Substantia nigra (tissue), 51 donors: ENCODE measurements at places on chromosomes 6 and 20.

DNA sequence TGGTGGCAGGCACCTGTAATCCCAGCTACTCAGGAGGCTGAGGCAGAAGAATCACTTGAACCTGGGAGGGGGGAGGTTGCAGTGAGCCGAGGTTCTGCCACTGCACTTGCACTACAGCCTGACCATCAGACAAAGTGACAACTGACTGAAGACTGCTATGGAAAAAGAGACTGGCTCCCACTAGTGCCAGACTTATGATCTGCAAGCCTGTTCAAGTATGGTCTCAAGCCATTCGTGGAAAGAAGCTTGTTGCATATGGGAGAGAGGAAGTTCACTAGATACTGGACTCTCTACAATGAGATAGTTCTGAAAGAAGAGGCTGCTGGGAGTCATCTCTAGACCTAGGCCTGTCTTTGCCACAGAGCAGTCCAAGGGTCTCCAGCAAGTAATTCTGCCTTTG, 26.7 kb downstream of the MDN1 start:
- no peak for DNase-seq

DNA sequence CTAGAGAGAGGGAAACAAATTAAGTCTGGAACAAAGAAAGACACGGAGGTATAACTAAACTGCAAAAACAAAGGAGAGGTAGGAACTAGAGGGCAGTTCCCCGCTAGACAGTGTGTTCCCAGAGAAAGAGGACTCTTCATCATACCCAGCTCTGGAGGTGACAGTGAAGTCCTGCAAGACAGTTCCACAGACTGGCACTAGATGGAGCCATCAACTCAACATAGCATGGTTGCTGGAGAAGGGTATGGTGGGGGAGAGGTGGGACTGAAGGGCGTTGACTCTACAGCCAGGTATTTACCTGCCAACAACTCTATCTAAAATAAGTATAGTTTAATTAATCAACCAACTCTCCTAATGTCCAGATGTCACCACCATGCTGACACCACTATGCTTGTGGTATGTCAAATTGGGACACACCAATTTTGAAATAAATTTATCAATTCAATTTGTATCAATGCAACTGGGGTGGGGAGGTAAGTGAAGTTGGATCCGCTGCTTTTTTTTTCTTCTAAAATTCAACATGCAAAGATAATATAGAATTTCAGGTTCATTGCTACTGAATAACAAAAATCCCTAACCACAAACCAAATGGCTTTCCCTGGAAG, 9.7 kb downstream of the BACH2 start:
- DNase-seq: peak; percentile 1

GRCh38 chr6:167746390-167746907, 80.3 kb upstream of the AFDN start:
- DNase-seq: no peak

DNA sequence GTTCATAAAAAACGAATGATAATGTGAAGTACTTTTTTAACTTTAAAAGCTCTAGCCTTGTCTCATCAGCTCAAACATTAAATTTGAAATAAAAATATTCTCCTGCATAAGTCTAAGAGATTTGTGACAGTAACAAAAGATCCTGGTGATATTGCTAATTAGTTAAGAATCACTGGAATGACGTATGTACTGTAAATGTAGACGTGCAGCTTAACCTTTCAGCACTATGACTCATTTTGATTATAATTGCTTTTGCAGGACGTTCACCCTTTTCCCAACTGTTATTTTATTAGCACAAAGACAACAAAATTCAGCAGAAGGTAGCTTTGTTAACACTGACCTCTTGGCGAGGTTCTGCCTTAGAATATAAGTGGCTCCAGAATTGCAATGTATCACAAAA, 68.6 kb downstream of the TENT5A start:
- DNase-seq: no peak

- DNase-seq: no peak
These were observed 58.2 kb upstream of the POLR1H start for GRCh38 chr6:30002871-30003270.

- no peak for DNase-seq
These were observed 15.6 kb upstream of the GCNT2 start for GRCh38 chr6:10505529-10505928.

DNA sequence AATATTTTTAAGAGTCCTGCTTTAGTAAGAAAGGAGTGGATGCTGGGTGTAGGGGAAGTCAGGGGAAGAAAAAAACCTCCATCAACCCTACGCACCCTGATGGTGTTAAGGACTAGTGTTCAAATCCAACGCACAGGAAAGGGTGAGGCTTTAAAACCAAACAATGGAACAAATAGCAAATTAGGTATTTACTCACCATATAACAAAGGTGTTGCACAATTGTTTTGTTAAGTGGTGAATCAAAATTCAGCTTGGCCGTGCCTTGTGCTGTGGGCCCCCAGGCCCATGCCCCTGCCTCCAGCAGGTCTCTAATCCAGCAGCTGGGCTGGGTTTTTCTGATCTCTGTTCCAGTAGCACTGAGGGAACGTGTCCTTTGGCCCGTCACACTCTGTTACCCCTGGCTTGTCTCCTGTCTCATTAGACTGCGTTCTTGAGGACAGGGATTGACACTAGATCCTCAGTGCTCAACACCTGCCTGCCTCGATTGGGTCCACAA, 11.8 kb downstream of the FAM83D start:
- DNase-seq: no peak

DNA sequence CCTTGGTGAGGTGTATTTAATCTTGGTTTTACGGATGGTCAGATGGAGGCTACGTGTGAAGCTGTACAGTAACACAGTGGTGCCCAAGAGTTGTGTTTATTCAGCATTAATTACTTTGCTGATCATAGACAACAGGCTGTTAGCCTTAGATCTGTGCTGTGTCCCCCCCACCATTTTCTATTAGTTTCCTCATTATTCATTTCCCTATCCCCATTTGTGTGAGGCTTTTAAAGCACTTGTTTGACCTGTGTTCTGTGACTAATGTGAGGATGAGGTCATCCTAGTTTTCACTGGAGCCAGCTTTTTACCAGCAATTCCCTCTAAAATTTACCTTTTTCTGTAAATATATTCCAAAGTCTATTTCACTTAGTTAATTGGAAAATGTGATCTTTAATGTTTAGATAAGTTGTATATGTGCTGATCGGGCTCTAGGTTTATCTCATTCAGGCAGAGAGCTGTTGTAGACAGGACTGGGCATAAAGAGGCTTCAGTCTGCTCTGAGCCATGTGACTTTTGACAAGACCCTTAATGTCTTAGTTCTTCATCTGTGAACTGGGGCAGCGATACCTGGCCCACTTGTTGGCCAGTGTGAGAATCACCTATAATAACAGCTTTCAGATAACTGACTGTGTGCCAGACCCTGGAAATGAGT, 8.4 kb downstream of the MAPRE1 start:
- DNase-seq: no peak

DNA sequence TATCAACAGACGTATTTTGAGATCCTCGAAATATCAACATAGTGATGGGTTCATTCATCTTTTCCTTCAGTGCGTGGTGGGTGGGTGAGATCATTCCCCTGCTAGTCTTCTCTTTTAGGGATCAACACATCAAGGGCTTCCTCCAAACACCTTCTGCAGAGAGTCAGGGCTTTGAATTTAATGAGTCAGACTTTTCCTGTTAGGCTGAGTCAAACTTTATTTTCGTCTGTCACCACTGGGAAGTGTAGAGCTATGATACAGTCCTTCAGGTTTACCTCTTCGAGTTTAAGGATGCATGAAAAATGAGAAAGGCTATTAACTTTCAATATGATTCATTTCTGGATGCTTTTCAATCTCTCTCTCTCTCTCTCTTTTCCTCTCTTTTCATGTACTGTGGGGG, 189.1 kb downstream of the BMP2 start:
- no peak for DNase-seq

DNA sequence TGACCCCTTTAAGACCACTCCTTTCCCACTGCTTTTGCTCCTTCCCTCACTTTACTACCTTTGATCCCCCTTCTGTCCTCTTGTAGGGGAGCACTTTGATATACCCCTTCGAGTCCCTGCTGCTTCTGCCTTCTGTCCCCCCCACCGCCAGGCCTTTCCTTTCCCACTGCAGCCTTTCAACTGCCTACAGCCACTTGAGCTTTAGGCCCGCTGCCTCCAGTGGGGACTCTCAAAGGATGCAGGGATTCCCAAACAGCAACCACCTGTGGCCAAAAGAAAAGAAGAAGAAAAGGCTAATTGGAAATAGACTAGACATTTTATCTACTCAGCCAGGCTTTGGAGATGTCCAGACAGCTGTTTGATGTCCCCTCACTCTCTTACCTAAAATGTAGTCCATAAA, 77.0 kb upstream of the DTNBP1 start:
- no peak for DNase-seq

DNA sequence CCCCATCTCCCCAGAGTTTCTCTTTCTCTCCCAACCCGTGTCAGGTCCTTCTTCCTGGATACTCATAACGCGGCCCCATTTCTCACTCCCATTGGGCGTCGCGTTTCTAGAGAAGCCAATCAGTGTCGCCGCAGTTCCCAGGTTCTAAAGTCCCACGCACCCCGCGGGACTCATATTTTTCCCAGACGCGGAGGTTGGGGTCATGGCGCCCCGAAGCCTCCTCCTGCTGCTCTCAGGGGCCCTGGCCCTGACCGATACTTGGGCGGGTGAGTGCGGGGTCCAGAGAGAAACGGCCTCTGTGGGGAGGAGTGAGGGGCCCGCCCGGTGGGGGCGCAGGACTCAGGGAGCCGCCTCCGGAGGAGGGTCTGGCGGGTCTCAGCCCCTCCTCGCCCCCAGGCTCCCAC, at the start of gene HLA-F:
HLA-F (plus strand) TSS at position 173 of the 404 bp plus-strand sequence; CDS start at position 203, 30 bp downstream.
- DNase-seq: peak; percentile 52

DNA sequence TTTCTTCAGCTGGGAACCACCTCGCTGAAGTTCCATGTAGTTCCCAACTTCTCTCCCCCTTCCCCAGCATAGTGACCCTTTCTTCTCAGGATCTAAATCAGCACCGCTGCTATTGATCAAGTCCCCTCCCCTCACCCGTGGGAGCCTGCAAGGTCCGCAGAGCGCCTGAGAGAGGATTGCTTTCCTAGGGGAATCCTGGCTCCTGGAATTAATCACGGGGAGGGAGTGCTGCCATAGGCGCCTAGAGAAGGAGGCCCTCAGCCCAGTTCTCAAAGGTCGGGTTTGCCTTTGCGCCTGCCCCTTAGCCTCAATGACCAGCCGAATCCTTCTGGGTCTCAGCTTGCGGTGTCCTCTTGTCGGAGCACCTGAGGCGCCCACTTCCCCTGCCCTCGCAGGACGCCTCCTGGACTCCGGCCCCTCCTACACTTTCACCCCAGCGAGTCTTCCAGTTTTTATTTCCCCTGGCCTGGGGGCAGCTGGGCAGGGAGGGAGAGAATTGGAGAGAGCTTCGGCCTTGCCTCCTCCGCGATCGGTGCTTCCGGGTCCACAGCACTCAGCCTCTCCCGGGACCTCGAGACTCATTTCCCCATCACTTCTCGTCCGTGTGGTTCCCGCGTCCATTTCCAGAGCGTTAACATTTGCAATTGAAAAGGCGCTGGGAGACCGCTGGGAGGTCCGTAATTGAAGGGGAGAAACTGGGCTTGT, 3.1 kb upstream of the NKX2-2 start:
- DNase-seq: no peak

DNA sequence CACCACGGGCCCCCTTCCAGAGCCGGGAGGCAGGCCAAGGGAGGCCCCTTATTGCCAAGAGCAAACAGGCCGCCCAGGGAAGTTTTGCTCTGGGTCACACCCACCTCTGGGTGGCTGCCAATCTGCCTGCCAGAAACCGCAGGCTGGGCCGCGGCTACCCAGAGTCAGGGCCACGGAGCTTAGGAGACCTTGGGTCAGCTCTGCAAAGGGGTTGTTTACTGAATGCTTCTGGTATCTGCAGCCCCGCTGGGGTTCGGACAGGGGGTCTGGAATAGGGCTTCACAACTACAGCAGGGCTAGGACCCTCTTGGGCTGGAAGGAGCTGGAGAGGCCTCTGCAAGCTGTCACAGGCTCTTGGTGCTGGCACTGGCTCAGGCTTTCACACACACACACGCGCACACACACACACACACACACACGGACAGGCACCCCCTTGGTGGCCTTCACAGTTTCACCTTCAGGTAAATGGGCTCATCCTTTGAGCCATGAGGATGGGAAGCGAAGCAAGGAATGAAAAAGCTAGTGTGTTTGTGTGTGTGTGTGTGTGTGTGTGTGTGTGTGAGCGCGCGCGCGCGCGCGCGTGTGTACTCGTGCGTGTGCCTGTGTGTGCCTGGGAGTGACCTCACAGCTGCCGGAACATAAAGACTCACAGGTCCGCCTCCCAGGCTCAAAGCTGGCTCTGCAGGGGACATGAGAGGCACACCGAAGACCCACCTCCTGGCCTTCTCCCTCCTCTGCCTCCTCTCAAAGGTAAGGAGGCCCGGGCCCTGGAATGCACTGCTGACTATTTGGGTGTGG, at the start of gene CCN5:
CCN5 (plus strand) TSS at position 669 of the 798 bp plus-strand sequence; CDS start at position 691, 22 bp downstream.
- DNase-seq: peak; percentile 21

DNA sequence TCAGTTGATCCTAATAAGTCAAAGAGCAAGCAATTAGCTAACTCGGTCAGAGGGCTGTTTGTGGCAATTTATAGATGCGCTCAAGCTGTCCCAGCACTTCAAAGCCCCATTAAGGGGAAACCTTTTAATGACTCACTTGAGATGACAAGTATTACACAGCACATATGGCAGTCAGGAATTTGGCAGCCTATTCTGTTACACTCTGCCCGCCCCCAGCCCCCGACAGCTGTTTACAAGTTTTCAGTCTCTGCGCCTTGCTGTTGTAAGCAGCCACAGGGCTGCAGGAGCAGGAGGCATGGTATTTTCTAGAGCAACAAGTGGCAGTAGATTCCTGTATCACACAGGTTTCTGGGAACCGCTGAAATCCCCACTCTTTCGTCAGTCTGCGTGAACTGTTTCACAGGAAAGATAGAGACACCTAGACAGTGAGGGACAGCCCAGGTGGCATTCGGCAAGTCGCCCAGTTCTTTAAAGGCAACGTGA, 263.0 kb downstream of the FOXC1 start:
- no peak for DNase-seq

DNA sequence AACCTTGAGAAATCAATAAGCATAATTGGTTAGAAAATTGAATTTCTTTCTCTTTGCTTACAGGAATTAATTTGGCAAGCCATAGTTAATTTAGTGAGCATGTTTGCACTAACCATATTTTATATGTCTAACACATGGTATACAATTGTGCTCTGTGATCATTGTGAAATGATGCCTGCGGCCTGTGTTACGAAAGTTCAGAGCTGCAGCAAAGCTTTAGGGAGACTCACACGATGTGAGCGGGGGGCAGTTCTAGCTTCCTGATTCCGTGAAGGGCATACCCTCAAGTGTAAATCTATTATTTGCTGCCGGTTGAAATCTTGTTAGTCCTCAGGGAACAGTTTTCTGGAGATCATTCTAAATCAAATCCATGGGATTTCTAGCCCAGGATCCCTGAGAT, 25.5 kb upstream of the ADTRP start:
- DNase-seq: no peak

DNA sequence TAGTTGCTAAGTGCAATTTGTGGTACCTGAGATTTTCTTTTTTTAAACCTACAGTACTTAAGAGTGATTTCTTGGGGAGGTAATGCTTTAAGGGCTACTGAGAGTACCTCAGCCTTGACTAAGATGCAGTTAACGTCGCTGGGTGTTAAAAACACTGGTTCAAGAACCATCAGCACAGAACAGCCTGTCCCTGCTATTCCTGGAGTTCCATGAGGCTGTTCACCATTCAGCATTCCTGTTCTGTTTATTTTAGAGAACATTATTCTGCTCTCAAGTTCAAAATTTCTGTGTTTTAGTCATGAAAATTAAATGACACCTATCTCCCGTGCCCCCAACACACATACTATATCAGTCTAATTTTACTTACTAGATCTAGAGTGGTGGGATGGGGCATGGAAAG, 1.7 kb upstream of the PRELID3B start:
- no peak for DNase-seq
